ENCODE measurements at places on chromosomes 12 and 14.

DNA sequence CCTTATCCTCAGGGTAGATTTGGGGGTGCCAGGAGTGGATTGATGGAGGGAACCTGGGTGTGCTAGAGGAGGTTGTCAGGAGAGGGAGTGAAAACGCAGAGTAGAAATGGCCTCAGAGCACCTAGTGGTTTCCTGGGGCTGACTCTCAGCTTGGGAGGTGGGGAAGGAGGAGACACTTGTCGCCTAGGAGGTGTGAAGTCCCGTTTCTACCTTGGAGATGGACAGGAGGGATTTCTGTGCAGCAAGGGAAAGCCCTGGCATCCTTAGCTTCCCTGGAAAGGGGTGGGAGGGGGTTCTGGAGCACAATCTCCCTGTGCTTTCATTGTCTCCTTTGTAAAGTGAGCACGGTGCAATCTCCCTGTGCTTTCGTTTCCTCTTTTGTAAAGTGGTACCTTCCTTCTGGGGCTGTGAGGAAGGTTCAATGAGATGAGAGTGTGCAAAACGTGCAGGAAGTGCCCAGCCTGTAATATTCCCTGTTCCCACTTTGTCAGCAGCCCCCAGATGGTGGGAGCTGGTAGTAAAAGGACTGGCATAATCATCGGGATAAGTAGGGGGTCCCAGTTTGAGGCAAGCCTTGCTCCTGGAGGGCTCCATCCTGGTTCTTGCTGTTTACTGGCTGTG, 1.6 kb downstream of the OAS3 start:
- DNase-seq = no peak

DNA sequence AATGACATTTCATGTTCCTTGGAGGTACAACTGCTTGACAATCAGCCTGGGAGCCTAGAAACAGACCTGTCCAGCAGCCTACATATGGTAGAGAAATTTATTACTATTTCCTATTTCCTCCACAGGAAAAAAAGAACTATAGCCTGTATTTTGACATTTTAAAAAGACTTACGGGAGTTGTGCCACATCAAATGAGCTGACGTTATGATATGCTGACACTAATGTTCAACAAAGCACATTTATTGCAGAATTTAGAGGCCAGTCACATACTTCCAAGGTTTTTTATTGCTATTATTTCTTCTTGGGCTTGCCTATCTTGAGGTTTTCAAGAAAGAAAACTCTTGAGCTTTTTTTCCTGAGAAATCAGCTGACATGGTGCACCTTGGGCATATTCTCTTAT, 305.3 kb downstream of the LRIG3 start:
- no peak for DNase-seq

DNA sequence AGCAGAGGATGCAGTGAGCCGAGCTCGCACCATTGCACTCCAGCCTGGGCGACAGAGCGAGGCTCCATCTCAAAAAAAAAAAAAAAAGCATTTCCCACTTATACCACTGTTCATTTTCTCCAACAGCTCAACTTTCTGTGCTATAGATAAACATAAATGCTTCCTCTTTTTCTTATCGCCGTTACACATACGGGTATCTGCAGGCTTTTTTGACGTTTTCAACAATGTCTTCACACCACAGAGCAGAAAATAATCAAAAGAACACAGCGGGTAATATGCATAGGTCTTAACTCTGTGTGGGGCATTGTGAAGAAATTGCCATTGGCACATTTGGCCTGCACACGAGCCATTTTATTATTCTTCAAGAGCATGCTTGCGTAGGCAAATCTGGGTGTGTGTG, 86.4 kb downstream of the CAPZA3 start:
- no peak for DNase-seq

GRCh38 chr14:22557846-22558220, 31.2 kb downstream of the DAD1 start:
- DNase-seq = no peak

- no peak for DNase-seq
Measured at GRCh38 chr14:56131865-56132833, 13.9 kb downstream of the PELI2 start.

Measured in CD4-positive, alpha-beta T cell treated with Interleukin-15 for 1 hour (primary cell).